ENCODE measurements at places on chromosomes 5 and 9.

GRCh38 chr5:84637662-84638375, 253.1 kb upstream of the EDIL3 start:
- DNase-seq, result no peak

GRCh38 chr9:16369427-16369826, 501.0 kb downstream of the BNC2 start:
- no peak for DNase-seq

DNA sequence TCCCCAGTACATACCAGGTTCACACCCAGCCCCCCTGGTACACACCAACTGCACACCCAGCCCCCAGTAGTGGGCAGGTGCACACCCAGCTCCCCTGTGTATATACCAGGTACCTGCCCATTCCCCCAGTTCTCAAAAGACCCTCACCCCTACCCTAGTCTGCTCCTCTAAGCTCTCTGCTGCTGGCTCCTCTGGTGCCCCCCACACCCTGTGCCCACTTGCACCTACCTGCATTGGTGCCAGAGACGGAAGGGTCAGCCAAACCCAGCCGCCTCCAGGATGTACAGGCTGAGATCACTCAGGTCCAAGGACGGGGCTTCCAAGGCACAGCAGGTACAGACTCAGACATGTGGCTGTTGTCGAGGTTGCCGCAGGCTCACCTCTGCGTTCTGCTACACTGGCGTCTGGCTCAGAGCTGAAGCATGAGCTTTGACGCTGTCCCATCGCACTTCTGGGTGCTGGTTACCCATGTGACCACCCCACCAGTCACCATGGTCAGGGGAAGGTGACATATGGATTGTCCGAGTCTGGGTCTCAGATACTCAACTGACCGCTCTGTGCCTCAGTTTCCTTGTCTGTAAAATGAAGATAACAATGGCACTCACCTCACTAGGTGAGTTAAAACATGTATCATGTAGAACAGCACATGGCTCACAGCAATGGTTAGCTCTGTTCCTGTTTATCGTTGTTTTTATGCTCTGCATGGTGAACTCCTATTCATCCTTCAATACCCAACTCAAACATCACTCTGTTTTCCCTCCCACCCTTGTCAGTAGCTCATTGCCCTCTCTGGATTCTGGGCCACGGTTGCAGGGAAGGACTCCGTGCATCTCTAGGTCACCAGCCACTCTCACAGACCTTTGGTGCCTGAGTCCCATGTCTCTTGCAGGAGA, 45.3 kb upstream of the SUSD3 start:
- no peak for DNase-seq

GRCh38 chr5:30387974-30388632, 805.4 kb upstream of the CDH6 start:
- DNase-seq, result no peak

- DNase-seq, result no peak
Measured at GRCh38 chr5:5246736-5247135, 106.6 kb downstream of the ADAMTS16 start.

DNA sequence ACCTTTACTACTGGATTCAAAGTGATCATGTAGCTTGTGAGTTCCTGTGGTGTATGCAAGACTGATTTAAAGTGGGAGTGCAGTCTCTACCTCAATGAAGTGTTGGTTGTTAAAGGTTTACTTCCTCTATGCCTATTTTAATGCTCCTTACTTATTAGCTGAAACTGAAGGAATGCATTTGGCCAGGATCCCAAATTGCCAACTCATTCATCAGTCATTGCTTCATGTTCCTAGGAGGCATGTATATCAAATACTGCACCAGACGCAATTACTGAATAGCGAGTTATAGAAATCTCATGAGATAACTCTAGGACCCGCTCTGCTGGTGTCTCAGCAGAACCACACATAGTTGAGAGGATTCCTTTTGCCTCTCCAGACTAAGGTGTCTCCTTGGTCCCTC, 143.0 kb upstream of the RPS23 start:
- DNase-seq, result no peak

- no peak for DNase-seq
Measured at GRCh38 chr9:84718476-84718875, 48.9 kb downstream of the NTRK2 start.

GRCh38 chr9:127931092-127931881, 710 bp upstream of the PIP5KL1 start:
- peak; percentile 35 for DNase-seq

DNA sequence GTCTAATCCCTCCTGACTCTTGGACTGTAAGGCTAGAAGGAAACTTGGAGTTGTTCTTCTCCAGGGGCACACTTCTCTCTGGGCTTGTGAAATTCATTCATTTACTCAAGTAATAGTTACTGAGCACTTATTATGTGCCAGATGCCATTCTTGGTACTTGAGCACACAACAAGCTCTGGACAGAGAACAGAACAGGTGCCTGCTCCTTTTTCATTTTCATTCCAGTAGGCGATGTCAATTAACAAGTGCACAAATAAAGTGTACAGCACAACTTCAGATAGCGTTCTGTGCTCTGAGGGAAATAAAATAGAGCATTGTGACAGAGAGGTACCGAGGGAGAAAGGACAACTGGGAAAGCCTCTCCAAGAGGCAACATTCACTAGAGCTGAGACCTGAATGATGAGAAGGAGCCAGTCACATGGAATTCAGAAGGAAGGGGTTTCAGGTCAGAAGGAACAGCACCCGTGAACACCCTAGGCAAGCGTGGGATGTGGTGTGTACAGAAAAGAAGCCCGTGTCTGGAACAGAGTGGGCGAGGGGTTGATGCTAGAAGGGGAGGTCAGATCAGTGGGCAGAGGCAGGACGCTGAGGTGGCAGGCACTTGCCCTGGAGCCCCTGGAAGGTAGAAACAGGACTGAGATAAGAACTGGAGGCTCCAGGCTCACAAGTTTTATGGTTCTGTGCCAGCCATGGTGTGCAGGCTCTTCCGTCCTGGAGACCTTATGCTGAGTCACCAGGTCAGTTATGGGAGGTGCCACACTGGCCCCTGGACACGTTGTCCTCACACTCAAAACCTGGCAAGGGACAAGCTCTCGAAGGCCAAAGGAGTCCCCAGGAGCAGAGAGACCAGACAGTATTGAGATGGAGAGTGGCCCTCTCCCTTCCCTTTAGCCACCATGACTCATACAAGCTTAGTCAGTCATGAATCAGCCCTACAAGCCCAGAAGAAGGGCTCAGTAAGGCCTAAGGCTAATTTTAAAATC, 7.2 kb upstream of the ABLIM3 start:
- DNase-seq, result no peak

DNA sequence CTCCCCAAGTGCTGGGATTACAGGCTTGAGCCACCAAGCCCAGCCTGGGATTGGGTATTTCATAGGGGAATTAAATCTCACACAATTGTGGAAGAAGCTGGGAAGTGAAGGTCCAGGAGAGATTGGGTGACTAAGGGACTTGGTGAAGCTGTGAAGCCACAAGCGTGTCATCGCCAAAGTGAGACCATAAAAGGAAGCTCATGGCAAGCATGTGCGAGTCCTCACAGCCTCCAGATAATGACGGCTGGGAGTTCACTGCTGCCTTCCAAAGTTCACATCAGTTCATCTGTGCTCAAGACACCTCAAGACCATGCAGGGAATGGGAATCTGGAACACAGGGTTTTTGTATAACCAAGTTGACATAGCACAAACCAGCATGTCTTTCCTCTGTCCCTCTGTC, 210.6 kb downstream of the MARCHF11 start:
- DNase-seq, result no peak

- no peak for DNase-seq
Measured at GRCh38 chr5:136732751-136733150, 367.4 kb upstream of the TRPC7 start.

DNA sequence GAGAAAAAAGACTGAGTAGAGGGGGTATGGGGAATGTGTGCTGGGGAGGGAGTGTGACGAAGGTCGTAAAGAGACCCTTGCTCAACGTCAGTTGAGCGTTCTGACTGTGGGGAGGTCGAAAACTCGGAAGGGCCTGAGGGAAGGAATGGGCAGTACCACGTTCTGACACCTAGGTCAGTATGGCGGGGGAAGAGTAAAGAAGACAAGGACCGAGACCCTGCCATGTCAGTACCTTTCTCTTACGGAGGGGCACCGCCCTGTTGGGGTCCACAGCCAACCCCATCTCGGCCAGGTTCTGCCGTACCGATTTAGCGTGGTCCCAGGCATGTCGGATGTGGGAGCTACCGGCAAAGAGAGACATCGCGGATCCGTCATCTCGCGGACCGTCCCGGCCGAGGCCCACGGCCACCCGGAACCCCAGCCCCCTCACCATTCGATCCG, 375 bp downstream of the NOP16 start:
- DNase-seq, result no peak

GRCh38 chr9:110303133-110303532, 34.5 kb downstream of the TXNDC8 start:
- no peak for DNase-seq

DNA sequence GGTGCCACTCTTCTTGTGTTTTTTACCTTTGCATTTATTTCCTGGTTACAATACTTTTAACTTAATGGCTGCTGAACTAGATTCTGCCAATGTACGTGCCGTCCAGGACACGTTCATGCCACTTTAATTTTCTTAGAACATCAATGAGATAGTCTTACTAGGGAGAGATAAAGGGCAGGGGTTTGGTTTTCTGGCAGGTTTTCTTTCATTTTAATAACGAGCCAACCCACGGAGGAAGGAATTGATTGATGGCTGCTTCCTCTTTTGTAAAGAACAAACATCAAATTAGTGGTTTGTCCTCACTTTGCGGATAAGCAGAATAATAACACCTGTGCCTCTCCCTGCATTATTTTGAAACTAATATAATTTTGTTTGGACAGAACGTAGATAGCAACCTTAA, 135.7 kb downstream of the DOCK8 start:
- no peak for DNase-seq

GRCh38 chr9:78004478-78005229, 27.0 kb downstream of the GNAQ start:
- DNase-seq, result no peak

DNA sequence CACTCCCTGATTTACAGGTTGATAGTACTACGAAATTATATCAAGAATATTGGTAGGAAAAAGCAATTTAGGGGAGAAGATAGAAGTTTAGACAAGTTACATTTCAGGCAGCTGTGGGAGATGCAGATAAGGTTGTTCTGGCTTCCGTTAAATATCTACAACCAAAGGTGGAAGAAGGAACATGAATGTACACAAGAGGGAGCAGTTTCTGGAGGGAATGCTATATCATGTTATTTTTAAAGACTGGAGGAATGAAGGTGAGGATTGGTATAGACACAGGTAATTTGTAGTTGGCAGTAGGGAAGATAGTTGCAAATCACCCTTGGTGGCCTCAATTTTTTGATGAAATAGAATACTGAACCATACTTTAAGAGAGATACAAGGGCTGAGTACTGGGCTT, 187.3 kb upstream of the NMUR2 start:
- no peak for DNase-seq

- no peak for DNase-seq
Measured at GRCh38 chr9:94945197-94946144, 219.0 kb downstream of the AOPEP start.

DNA sequence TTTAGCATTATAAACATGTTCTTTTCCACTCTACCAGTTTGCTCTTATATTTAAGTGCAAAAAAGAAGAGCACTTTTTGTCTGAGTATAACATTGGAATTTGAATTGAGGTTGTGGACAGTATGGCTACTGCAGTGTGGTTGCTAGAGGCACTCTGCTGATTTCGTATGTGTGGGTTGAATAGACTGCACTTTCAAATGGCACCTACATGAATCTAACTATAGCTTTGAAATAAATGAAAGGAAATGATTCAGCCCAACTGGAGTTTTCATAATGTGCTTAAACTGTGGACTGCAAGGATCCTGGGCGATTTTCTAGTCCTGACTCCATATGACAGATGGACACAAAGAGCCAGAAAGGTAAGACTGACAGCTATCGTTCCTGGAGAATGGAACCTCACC, 657.6 kb upstream of the RIOK2 start:
- DNase-seq, result no peak

DNA sequence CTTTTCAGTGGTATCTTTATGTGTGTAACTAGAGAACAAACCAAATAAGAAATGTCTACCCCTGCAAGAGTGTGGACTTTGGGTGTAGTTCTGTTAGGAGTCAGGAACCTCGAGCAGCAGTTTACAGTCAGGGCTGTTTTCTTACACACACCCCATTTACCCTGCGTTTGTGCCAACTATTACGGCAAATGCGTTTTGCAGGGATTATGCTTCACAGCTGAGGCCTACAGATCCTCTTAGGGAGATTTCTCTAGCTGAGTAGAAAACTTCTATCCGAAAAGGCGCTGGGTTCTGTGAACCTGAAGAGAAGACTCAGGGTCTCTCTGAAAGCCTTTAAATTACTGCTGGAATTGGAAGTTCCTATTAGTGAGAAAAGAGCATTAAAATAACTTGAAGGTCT, 51.4 kb downstream of the ACER2 start:
- DNase-seq, result no peak

GRCh38 chr5:152151940-152152339, 227.3 kb upstream of the GLRA1 start:
- DNase-seq, result no peak

- DNase-seq, result no peak
Measured at GRCh38 chr9:113368348-113368981, 8.3 kb downstream of the HDHD3 start.

DNA sequence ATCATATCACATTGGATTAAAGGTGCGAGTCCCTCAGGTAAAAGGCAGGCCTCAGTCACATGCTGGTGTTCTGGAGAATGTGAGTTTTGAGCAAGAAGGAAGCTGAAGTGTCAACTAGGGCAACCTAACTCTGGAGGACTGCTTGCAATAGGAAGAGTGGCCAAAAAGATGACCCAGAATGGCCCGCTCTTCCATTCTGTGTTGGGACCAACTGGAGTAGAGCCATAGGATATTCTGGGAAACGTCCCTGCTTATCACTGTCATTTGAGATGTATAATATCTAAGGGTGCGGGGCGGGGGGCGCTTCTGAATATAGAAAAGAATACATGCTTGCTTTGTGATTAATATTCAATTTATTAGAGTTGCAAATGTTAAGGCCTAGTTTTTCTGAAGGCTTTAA, 7.1 kb upstream of the TRIM7 start:
- no peak for DNase-seq

GRCh38 chr5:37478121-37478894, 99.2 kb downstream of the WDR70 start:
- DNase-seq, result no peak

DNA sequence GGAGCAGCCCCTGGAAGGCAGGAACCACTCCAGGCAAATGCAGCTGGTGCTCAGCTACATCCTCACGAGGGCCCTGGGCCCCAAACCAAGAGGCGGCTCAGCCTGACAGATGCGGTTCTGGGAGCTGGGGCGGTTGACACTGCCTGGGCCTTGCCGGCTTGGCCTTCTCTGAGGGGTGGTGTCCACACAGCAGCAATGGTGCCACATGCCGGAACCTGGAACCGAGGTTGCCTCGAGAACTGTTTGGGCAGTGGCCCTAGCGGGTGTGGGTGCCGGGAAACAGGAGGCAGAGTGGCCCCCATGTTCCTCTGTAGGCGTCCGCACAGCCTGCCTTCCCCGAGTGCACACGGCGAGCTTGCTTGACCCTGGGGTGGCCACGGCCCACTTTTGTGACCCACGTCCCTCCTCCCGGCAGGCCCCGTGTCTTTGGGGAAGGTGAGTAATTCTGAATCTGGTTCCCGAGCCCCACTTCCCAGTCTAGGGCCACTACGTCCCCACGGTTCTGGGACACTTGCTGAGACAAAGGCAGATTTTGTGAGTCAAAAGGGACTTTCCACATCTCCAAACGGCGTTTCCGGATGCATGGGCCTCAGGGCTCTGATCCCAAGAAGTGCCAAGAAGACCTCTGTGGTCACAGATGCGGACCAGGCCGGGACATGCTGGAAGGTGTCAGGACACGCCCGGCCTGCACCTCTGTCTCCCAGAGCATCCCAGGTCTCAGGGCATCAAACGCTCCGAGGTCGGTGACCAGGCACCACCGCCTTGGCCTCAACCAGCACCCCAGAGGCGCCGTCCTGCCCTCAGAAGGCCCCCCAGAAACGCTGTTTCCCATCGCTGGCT, 27.7 kb upstream of the SLC12A7 start:
- DNase-seq, result no peak
